ENCODE measurements at places on chromosomes 13 and 19.

DNA sequence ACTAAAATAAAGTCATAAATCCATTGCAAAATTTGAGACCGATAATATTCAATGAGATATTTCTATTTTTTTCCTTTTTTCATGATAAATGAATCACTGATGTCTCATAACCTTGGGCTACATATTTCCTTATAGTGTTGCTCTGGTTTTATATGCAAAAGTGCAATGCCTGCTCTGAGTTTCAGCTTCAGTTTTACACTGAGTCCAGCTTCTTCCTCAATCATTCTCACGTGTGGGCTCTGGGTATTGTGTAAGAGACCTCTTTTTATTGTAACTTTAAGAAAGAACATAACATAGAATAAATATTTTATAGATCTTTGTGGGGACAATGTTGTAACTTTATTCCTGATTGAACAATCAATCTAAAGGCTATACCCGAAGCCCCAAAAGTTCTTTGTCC lies 280.2 kb upstream of the EDNRB start:
- DNase-seq: no peak

GRCh38 chr13:21413013-21413412 lies 46.1 kb downstream of the ZDHHC20 start:
- no peak for DNase-seq

- no peak for DNase-seq
Observed at GRCh38 chr13:59906413-59907049, 257.2 kb downstream of the DIAPH3 start.

GRCh38 chr13:98658131-98658530 lies 81.2 kb upstream of the STK24 start:
- DNase-seq: no peak

DNA sequence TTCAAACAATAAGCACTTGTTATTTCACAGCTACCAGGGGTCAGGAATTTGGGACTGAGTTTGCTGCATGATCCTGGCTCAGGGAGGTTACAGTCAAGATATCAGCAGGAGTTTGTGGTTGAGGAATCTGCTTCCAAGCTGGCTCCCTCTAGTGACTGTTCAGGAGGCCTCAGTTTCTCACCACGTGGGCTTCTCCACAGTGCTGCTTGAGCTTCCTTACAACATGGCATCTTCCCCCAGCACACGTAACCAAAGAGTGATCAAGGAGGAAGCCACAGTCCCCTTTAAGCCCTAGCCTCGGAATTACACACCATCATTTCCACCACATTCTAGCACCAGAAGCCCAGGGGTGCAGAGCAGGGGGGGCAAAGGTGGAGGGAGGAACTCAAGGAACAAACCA lies 28.8 kb downstream of the CELF5 start:
- DNase-seq: no peak

- no peak for DNase-seq
Observed at GRCh38 chr19:47310819-47311218, 1.2 kb downstream of the C5AR1 start.

DNA sequence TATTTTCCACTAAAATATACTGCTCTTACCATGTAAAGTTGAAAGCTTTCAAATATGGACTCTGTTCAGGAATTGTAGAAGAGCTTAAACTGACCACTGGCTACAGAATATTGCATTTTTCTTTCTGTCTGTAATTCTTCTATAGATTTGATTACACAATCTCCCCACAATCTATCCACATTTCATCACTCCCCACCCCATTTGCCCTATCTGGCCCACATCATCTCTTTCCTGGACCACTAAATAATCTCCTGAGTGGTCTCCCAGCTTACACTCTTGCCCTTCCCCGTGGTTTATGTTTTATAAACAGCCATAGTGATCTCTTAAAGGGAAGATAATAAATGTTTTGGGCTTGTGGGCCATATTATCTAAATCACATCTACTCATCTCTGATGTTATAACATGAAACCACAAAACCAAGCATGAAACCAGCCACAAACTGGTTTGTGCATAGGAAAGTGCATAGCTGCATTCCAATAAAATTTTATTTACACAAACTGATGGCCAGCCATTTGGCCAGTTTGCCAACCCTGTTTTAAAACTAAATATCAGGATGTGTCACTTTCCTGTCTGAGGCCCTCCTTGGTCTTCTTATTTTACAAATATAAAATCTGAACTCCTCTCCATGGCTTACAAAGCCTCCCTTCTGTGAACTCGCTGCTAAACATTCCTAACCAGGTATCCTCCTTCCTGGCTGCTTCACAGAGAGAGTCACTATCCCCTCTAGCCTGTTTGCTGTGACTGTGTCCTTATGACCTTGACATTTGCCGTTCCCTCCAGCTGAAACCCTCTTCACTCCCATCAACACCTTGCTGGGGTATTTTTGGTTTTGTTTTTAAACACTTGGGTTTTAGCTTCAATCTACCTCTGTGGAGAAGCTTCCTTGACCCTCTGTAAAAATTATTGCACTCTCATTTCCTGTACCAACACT lies 500.9 kb downstream of the GPC6 start:
- no peak for DNase-seq

GRCh38 chr13:38538422-38538821 lies 148.5 kb upstream of the FREM2 start:
- DNase-seq: no peak

GRCh38 chr13:111095031-111095840 lies 19.9 kb upstream of the ARHGEF7 start:
- no peak for DNase-seq

- no peak for DNase-seq
Observed at GRCh38 chr13:48159401-48159800, 64.5 kb upstream of the MED4 start.
